Lung (tissue), 17 donors: ENCODE measurements at places on chromosomes 6 and 20. TPM values are rescaled to one million over a fixed set of nuclear protein-coding genes. Genes with fewer than 3 reads are reported as not detected.
A peak's percentile ranks its signal among the peaks of the same experiment; 100 is the strongest.

DNA sequence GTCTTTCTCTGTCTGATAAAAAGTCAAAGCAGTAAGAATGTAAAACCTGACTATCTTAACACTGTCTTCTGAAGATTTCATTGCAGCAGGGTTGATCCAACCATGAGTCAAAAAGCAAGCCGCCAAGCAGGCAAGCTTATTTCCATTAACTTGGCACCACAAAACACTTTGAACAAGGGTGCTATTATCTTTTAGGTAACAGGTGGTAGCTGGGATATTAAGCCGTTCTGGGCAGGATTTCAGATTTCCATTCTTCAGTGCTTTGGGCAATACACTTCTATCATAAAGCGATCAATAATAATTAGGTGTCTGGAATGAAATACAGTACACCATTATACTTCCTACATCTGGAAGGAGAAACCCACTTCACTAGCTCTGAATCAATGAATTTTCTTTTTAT lies 181.9 kb downstream of the TBC1D7 start:
- DNase-seq = no peak

- no peak for DNase-seq
Observed at GRCh38 chr20:25534845-25535244, 50.5 kb downstream of the NINL start.

DNA sequence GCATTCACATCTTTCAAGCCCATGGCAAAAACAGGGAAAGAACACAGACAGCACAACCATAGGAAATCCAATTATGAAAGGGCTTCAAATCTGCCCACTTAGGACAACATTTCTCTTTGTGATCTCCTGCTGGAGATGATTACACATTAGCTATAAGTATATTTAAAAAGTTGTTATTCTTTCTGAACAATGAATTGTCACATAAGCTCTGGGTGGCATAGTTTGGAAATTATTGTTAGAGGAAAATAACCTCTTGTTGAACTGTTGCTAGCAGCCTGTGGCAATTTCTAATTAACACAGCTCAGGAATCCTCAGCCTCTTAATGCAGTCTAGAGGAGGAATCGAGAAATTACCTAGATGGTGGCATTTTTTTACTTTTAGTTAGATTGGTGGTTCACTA lies 54.9 kb downstream of the BCAS1 start:
- no peak for DNase-seq

GRCh38 chr20:44392776-44393607 lies 37.5 kb downstream of the HNF4A start:
- DNase-seq = no peak

DNA sequence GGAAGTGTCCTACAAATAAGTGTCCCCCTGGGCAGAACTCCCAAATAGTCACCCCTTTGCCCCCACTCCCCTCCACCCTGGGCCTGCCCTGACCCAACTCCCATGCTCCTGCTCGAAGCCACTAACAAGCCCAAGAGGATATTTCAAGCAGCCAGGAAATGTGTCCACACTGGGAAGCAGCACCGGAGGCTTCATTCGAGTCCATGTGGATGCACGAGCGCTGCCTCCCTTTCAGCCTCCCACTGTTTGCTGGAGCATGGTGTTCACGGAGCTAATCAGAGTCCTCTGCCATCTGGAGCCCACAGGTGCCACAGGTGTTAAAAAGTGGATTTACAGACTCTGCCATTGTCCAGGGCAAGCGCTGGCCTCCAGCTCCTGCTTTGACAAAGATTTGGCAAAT lies 177.6 kb downstream of the TTLL2 start:
- DNase-seq = no peak

TNXB gene
- polyA plus RNA-seq = 21.3 TPM

ORC3 gene
- polyA plus RNA-seq = 12.0 TPM

DNA sequence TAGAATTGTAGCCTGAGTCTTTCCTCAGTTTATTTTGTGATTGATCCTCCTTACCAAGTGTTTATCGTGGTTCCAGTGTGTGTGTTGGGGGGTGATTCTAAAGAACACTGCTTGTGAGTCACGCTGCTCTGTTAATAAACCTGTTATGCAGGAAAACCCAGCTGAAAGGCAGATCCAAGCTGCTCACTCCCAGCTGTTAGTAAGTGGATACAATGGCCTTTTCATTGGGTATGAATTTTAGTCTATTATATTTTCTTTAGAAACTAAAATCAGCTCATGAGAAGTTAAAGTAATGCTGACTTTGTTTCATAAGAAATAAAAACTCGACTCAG lies 12.2 kb upstream of the DSTN start:
- peak; percentile 63 for DNase-seq

PRDM13 gene
- polyA plus RNA-seq = not detected

- DNase-seq = no peak
Observed at GRCh38 chr6:13993416-13993815, 68.7 kb downstream of the RNF182 start.

WDR46 gene
- 47.3 TPM for polyA plus RNA-seq

- DNase-seq = peak; percentile 88
Observed at GRCh38 chr6:35583893-35584688, 71.4 kb upstream of the TULP1 start.

- DNase-seq = peak; percentile 55
Observed at GRCh38 chr6:87944541-87944954, 103.1 kb upstream of the SPACA1 start.

GRCh38 chr6:4736371-4736873 lies 39.8 kb upstream of the CDYL start:
- DNase-seq = no peak

CCM2L gene
- polyA plus RNA-seq = 6.6 TPM

AFG1L gene
- polyA plus RNA-seq = 2.1 TPM

DNA sequence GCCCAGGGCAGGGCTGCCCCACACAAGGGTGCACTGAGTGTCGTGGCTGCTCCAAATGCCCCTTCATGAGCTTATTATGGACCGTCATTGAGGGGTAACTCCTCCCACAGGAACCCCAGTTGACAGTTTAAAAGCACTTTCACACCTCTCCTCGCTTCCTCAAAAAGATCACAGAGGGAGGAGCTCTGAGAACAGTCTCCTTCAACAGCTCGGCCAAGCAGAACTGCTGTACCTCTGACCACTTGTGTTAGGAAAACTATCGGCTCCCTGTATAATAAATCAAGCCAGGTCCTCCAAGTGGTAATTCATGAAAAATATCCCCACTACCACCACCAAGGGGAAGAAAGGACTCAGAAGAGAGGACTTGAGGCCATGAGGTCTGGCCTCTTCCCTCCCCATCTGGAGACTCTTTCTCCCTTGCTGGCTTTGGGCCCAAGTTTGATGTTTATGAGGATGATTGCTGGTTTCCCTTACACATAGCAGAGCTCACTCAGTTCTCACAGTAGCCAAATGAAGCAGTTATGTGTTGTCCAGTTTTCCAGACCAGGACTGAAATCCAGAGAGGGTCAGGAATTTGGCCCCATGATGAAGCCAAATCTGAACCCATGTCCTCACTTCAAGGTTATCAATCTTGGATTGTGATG lies 8.7 kb downstream of the SNX21 start:
- peak; percentile 48 for DNase-seq

DNA sequence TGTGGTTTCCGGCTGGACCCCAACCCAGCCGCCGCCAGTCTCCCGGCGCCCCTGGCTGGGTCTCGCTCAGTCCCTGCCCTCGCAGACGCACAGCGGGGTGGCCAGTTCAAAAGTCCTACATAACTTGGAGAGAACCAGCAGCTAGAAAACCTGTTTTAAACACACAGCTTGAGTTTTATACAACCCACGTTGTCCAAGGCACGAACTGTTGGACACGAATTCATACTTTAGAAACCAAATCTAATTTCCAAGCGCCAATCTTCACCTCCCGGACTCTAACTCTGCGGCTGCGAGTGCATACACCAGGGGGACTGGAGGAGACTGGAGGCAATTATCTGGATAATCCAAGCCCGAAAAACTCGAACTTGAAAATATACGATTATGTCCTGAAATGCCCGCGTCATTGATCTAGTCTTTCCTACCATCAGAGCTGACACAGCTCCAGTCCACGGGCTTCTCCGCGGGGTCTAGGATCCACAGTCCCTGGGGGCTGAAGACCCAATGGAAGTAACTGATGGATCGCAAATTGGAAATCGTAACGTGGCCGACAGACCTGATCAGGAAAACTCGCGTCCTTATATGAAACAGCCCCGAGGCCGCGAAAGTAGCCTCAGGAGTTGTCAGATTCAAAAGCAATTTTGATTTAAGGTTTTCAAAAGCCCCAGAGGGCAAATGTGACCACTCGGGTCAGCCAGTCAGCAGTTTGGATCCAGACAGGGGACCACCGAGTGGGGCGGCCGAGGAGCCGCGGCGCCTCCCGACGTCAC lies 843 bp upstream of the HEY2 start:
- peak; percentile 28 for DNase-seq

DNA sequence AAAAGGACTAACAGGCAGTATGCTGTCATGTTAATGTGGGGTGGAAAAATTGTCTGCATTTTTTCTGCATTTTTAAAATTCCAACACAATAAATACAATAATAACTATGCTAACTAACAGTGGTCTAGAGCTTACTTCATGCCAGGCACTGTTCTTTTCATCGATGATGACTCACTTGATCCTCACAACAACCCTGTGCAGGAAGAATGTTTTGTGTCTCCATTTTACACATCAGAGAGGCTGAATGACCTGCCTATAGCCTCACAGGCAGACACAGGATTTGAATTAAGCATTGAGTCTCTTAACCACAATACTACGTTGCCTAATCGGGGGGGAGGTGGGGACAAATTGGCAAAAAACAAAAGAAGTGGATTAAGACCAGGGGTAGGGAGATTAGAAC lies 26.9 kb upstream of the FANCE start:
- DNase-seq = no peak

GJA10 gene
- polyA plus RNA-seq = not detected
